ENCODE measurements at places on chromosomes 7 and 10.

GRCh38 chr10:93471110-93471651 is 11.0 kb downstream of the MYOF start:
- no peak for DNase-seq

DNA sequence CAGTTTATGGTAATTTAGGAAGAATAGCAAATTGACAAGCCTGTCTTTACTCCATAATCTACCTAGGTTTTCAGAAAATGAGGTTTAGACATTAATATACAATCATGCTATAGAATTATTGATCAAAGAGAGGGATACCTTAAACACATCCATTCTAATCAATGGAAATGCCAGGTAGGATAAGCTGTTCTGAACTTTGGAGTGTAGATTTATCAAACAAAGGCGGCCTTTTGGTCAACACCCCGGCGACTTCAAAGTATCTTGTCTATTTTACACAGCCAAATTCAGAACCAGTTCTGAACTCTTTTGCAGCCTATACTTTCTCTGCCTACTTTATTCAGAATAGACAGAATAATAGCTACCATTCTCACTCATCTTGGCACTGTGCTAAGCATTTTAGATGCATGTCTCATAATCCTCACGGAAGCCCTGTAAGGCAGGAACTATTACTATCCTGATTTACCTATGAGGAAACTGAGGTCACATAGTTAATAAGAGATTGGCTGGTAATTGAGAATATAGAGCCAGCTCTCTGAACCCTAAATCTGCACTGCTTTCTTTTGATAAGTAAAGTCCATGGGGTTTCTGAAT is 641.9 kb upstream of the LRRTM3 start:
- DNase-seq = no peak

DNA sequence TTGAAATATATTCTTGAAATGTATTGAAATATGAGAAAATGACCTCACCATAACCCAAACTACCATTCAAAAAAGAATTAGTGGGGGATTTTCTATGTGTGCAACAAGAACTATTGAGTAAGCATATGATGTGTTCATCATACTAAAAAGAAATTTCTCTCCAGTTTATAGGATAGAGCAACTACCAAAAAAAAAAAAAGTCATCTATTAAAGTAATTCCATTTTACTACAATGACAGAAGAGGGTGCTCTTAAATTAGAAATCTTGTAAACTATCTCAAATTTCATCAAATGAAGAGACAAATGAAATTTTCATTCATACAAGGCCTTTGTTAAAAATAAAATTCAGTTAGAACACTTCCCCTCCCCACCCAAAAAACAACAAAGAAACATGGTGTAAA is 195.4 kb upstream of the PLXDC2 start:
- no peak for DNase-seq

GRCh38 chr10:124576526-124577420 is 115.2 kb downstream of the LHPP start:
- no peak for DNase-seq

DNA sequence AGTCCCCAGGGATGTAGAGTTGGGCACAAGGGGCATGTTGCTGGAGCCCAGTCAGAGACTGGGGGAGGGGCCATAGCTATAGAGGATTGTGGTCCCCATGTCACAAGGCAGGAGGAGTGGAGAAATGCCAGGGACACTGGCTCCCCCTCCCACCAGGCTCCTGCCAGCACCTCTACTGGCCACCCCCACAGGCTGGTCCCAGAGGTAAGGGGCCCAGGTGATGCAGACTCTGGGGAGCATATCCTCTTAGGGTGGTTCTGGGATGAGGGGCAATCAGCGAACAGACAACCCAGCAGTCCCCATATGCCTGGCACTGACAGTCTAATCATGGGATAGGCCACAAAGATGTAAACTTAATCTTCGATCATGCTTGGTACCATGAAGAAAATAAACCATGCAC is 21.2 kb downstream of the C10orf71 start:
- no peak for DNase-seq

- DNase-seq = no peak
These were observed 1.3 kb upstream of the ACHE start for GRCh38 chr7:100896732-100897608.

GRCh38 chr7:64625114-64626082 is 40.5 kb upstream of the ZNF107 start:
- DNase-seq = no peak

DNA sequence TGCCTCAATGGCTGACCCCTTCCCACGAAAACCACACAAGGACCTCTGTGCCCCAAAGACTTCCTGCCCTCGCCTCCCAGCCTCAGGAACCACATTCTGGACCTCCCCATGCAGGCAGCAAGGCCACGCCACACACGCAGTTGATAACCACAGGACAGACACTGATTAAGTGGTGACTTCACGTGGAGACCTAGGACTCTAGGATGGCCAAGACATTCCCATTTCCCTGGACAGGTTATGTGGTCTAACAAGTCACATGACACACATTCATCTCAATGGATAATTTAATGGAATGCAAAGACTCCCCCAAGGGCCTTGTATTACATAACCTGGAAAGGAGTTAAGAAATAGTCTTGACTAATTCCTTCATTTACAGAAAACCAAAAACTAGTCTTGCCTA is 110.2 kb downstream of the LARP4B start:
- DNase-seq = no peak

GRCh38 chr7:129422727-129423126 is 11.5 kb upstream of the STRIP2 start:
- DNase-seq = no peak

DNA sequence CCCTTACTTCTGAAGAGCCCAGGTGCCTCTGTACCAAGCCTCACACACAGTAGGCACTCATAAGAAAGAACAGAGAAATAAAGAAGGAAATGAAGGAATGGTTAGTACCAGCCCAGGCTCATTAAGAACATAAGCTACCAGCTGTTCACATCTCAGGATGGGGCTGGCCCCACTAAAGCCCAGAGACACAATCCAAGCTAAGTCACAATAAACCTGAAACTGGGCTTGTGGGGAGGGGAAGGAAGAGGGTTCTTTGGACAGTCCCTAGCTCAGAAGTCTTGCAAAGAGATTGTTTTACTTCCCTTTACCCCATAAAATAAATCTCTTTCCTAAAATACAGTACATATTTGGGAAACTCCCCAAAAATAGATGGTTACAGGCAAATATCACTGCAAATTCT is 24.3 kb downstream of the FBXW4 start:
- no peak for DNase-seq

DNA sequence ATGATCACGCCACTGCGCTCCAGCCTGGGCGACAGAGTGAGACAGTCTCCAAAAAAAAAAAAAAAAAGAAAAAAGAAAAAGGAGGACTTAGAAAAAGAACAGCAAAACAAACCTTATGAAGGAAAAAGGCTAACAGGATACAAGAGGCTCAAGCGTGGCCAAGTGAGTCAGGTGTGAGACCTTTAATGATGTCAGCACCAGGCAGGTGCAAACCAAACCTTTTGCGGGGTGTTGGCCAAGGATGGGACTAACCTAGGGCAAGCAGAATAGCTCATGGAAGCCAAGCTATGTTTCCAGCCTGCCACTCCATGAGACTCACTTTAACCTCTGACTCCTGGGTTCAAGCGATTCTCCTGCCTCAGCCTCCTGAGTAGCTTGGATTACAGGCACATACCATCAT is 11.3 kb upstream of the GNA12 start:
- DNase-seq = no peak

DNA sequence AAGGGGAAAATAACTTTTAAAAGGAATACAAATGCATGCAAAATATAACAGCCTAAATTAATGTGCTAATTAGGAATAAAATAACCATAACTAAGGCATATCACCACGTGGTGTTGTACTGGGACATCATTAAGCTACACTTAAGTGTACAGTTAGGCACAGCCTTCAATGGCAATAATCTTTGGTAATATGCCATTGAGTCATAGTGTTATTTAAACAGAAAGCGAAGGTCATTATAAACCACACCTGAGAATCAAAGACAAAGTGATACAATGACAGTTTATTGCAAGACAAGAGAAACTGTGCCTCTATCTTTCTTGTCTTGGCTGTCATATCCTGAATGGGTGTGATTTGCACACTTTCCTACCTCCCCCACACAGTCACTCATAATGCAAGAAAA is 30.5 kb upstream of the AUTS2 start:
- no peak for DNase-seq

- no peak for DNase-seq
These were observed 11.5 kb downstream of the DRGX start for GRCh38 chr10:49384268-49384953.

DNA sequence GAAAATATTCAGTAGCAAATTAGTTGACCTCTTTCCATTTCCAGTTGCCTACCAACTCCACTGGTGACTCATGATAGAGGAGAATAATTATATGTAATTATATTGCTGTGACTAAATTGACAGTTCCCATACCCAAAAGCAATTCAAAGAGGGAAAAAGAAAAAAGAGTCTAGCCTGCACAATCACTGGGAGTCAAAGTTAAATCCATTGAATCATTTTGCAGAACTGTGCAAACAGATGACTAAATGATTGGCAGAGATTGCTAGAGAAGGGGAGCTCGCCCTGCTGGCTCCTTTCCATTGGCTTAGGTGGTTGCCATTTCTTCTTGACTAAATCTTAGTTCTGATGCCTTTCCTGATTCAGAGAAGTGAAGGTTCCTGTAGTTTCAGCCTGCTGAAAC is 1228.6 kb upstream of the SORCS1 start:
- no peak for DNase-seq

GRCh38 chr7:48360574-48360973 is 189.3 kb downstream of the ABCA13 start:
- DNase-seq = no peak

DNA sequence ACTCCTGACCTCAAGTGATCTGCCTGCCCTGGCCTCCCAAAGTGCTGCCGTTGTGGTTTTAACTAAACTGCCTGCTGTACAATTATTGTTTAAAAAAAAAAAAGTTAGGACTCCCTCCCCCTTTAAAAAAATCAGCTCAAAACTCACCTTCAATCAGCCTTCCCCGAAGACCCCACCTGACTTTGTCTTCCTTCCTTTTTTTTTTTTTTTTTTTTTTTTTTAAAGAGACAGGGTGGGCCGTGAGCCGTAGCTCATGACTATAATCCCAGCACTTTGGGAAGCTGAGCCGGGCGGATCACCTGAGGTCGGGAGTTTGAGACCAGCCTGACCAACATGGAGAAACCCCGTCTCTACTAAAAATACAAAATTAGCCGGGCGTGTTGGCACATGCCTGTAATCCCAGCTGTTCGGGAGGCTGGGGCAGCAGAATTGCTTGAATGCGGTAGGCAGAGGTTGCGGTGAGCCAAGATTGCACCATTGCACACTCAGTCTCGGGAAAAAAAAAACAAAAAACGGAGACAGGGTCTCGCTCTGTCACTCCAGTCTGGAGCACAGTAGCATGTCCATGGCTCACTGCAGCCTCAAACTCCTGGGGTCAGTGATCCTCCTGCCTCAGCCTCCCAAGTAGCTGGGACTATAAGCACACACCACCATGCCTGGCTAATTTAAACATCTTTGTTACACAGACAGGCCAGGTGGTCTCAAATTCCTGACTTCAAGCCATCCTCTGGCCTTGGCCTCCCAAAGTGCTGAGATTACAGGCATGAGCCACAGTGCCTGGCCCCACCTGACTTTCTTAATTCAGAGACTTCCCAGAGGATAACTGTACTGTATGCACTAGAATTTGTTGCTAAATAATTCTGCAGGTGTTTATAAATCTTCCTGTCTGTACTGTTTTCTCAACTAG is 3.2 kb downstream of the FIS1 start:
- DNase-seq = peak; percentile 80

DNA sequence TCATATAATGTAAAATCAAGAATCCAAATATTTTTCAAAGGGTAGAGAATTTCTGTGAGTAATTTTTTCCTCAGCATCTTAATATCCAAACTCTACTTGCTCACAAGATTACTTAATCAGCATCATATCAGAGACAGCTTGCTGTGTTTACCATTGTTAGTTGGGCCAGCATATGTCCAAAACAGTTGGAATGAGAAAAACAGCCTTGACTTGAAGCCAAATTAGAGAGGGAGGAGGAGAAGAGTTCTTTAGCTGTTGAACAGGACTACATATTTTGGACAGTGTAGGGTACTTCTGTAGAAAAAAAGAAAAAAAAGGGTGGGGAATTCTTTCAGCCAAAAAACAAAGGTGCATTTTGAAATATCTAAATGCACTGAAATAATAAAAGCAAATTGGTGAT is 69.8 kb downstream of the HDAC9 start:
- DNase-seq = no peak

- no peak for DNase-seq
These were observed 149.0 kb upstream of the INSYN2A start for GRCh38 chr10:127345231-127345965.

- no peak for DNase-seq
These were observed 53.6 kb upstream of the ADGRA1 start for GRCh38 chr10:133034092-133034491.

GRCh38 chr7:105487579-105488571 is 34.2 kb downstream of the PUS7 start:
- DNase-seq = no peak

GRCh38 chr10:78846071-78846470 is 222.7 kb upstream of the ZMIZ1 start:
- DNase-seq = no peak

GRCh38 chr10:35328404-35329037 is 7.8 kb upstream of the CCNY start:
- no peak for DNase-seq

GRCh38 chr10:28294169-28294532 is 8.7 kb downstream of the MPP7 start:
- no peak for DNase-seq

DNA sequence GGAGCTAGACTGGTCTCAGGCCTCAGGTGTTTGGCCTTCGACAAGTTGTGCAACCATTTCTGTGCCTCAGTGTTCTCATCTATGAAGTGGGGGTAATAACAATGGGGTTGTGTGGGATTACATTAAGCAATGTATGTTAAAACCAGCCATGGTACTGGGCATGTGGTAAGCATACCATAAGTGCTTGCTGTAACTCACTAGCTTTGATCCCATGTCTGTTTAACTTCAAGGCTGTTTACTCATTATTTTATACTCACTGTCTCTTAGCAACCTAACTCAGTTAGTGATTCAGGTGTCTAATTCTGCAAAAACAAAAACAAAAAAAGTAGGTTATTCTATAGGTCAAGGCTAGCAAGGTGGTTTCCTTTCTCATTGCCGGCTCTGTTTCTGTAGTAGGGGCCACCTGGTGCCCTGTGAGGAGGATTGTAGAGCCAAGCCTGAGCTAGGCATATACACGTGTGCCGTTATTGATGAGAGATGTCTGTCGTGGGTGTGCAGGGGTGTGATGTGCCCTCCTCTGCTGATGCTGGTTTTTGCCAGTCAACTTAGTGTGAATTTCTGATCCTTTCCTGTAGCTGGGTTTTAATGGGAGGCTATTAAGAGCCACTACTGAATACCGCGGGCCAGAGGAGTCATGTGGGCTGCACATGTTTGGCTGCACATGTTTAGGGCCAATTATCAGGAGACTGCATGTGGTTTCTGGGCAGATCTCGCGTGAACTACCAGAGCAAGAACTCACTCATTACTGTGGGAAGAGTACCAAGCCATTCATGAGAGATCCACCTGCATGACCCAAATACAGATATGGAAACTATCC is 56.2 kb downstream of the EEPD1 start:
- DNase-seq = no peak

- no peak for DNase-seq
These were observed 12.4 kb upstream of the ZNF777 start for GRCh38 chr7:149473251-149473650.

GRCh38 chr10:98664329-98665042 is 217.8 kb upstream of the HPS1 start:
- peak; percentile 28 for DNase-seq

Measured in HL-60 (cell line).